Thyroid gland (tissue), 4 donors: ENCODE measurements at places on chromosomes 11 and 22. TPM values are rescaled to one million over a fixed set of nuclear protein-coding genes. Genes with fewer than 3 reads are reported as not detected.

Gene FLRT1
- total RNA-seq = 4.0 TPM

- H3K4me3 ChIP-seq = no peak overlapping the region
- H3K36me3 ChIP-seq = no peaks in the 10 kb centered on the region
- H3K27ac ChIP-seq = no peak overlapping the region
- H3K4me1 ChIP-seq = no peaks in the 10 kb centered on the region
Measured at GRCh38 chr11:15370495-15371147, 255.9 kb downstream of the INSC start.

DNA sequence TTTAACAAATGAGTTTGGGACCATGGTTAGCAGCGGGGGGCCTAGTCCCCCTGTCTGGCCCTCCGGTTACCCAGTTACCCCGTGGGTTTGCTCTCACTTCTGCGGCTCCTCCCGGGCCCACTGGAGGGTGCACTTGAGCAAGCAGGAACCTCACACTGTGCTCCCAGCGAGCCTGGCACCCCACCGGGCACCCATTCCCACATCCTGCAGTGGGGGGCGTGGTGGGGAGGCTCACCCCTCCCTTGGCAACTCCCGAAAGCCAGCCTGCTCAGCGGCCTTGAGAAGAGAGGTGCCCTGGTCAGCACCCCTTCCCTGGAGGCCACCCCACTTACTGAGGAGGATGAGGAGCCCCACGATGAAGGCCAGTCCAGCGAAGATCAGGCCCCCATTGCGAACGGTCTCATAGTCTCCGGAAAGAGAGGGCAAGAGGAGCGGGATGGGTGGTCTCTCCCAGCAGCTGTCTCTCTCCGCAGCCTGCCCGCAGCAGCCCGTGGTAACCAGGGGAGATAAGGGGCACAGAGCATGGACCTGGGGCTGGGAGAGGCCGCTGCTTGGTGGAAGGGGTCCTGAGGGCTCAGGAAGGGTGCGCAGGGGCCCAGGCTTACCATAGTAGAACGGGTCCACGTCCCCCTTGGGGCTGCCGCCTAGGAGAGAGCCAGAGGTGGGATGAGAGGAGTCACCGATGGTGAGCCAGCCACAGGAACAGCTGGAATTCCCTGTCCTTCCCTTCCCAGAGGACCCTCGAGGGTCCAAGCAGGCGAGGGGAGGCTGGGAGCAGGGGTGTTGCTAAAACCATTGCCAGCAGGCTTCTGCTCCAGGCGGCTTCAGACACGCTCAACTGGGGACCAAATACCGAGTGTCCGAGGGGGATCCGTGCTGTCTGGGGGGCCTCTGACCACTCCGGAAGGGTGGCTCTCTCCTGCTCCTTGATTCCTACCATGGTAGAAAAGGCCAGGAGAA is 2.2 kb downstream of the FXYD2 start:
- peak; percentile 51 for DNase-seq
- H3K36me3 ChIP-seq = no peaks in the 10 kb centered on the region
- no peaks in the 10 kb centered on the region for H3K27me3 ChIP-seq
- peaks cover 13% of the 10 kb centered on the region for H3K4me1 ChIP-seq
- no peak overlapping the region for H3K4me3 ChIP-seq
- H3K27ac ChIP-seq = no peak overlapping the region

DNA sequence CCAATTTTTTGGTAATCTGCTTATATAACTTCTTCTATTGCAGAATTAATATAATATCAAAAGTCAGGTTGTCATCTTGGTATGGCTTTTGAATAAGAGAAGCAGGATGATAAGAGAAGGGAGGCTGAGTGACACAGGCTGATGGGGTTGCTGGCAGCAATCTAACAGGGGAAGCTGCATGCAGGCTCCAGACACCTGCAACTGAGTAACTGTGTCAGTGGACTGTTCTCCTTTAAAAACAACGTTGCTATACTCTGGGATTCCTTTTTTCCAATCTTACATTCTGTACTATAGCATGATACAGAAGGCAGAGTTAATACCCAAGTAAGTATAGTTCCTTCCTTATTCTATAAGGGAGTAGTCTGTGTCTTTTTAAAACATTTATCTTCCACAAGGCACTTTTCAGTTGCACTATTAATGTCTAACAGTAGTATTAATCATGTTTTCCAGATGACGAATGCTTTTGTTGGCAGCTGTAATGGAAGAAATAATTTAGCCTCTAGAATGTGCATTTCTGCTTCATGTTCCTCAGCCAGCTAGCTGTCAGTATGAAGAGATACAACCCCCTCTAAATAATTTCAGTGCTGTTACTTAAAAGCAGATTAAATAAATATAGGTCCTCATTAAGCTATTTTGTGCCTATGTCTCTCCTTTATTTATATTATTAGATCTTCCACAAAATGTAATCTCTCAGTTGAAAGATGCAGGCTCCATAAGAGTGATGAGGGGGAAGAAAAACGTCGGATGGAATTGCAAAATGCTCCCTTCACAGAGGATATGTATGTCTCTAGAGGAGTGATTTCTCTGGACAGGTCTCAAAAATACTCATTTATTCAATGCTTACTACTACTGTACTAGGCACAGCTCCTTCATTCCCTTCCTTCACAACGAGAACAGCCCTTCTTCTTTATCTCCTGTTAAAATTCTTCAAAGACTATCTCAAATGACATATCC is 50.8 kb downstream of the ATG16L2 start:
- H3K27ac ChIP-seq = no peak overlapping the region
- DNase-seq = no peak
- H3K4me1 ChIP-seq = no peaks in the 10 kb centered on the region
- no peak overlapping the region for H3K4me3 ChIP-seq
- H3K36me3 ChIP-seq = no peaks in the 10 kb centered on the region

Gene KRTAP5-9
- total RNA-seq = not detected

DNA sequence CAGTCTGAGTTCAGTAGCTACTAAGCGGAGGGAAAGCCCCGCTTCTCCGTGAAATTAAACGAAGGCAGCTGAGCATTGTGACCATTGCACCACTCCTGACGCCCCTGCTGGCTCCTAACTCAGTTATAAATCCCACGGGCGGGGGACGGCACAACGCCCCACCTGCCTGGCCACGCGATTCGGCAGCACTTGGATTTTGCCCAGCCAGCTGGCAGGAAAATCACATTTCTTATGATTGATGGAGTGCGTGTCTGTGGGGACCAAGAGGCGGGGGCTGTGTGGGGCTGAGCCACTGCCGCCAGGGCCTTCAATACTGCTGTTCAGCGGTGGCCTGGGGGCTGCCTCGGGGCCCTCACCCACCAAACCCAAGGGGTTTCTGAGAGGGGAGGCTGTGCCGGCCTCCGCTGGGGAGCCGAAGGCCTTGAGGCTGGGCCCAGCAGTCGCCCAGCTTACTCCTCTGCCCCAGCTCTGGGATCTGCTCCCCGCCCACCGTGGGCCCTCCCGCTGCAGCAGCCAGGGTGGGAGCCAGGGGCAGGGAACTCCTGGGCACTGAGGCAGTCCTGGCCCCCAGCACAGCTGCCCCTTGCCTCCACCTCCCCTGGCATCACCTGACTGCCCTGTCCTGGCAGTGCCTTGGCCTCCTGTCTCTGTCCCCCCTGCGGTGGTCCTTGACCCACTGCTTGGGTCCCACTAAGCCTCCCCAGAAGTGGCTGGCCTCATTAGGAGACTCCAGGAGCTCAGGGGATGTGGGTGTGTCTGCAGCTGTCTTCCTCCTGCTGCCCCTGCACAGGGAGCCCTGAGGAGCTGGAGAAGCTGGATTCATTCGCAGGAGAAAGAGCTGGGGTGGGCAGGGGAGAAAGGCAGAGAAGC is 30.7 kb downstream of the SHISAL1 start:
- H3K4me3 ChIP-seq = no peak overlapping the region
- H3K4me1 ChIP-seq = no peaks in the 10 kb centered on the region
- no peaks in the 10 kb centered on the region for H3K36me3 ChIP-seq
- no peak for DNase-seq

DNA sequence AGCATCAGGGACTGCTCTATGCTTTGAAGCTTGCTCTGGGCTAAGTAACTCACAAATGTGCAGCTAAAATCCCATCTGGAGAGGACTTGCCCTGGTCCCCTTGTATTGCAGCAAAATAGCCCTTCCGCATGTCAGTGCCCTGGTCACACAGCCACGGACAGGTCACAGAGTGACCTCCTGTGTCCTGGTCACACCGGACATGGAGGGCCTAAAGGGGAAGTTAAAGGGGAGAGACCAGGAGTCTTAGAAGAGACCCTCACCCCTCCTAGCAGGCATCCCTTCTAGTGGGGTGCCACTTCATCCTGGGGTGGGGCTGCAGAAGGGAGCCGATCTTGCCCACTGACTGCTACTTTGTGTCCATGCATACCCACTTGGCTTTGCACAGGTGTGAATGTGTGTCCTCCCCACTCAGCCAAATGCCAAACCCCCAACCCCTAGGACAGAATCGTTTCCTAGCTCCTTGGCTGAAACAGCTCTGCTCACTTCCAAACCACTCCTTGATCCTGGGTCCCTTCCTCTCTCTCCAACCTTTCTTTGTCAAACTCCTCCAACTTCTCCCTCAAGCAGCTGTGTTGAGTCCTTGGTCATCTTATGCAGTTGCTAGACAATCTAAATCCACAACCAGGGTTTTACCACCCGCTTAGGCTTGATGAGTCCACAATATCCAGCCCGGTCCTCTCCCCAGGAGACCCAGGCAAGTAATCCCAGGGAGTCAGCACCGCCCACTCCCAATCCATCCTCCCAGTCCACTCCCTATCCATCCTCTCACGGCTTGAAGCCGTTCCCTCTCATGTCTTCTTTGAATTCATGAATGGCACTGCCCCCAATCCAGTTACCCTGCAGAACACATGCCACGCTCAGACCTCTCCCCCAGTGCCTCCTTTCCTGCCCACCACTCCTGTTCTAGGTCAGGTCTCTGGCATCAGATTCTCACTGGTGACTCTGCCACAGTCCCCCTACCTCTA is 3.3 kb upstream of the FXYD6 start:
- H3K36me3 ChIP-seq = no peaks in the 10 kb centered on the region
- no peak overlapping the region for H3K4me3 ChIP-seq
- H3K4me1 ChIP-seq = peaks cover 47% of the 10 kb centered on the region
- DNase-seq = no peak
- H3K27me3 ChIP-seq = no peaks in the 10 kb centered on the region
- no peak overlapping the region for H3K27ac ChIP-seq

GRCh38 chr11:81986556-81987161 is 747.0 kb downstream of the FAM181B start:
- no peaks in the 10 kb centered on the region for H3K36me3 ChIP-seq
- no peak overlapping the region for H3K4me3 ChIP-seq
- no peak overlapping the region for H3K27ac ChIP-seq
- no peaks in the 10 kb centered on the region for H3K27me3 ChIP-seq
- DNase-seq = no peak
- H3K4me1 ChIP-seq = no peaks in the 10 kb centered on the region

DNA sequence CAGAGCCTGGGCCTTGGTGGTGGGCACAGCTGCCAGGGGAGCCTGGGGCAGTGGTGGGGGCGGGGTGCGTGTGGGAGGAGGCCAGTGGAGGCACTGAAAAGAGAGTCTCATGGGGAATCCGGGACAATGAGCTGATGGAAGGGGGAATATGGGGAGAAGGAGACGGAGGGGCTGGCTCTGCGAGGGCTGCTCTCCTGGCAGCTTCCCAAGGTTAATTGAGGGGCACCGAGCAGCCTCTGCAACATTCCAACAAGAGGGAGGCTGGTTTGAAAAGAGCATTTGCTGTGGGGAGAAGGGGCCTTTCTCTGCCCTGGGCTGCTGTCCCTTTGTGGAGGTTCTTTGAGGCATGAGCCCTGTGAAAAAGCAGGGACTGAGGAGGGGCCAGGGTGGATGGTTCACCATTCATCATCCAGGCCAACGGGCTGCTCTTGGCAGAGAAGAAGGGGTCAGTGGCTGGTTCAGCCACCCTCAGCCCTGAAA is 9.4 kb upstream of the IGSF9B start:
- DNase-seq = no peak
- H3K27ac ChIP-seq = no peak overlapping the region
- no peaks in the 10 kb centered on the region for H3K4me1 ChIP-seq
- no peaks in the 10 kb centered on the region for H3K27me3 ChIP-seq
- no peak overlapping the region for H3K4me3 ChIP-seq
- no peaks in the 10 kb centered on the region for H3K36me3 ChIP-seq

Gene ABTB2
- total RNA-seq = 2.0 TPM

Gene APOL5
- not detected for total RNA-seq

- no peaks in the 10 kb centered on the region for H3K27me3 ChIP-seq
- H3K4me1 ChIP-seq = peaks cover 65% of the 10 kb centered on the region
- H3K36me3 ChIP-seq = no peaks in the 10 kb centered on the region
- H3K4me3 ChIP-seq = peak overlapping the region; percentile 20
- H3K27ac ChIP-seq = peak overlapping the region; percentile 95
Measured at GRCh38 chr22:46079093-46079860, 71.0 kb upstream of the PPARA start.

Gene SEZ6L
- 0.13 TPM for total RNA-seq

Gene EFCAB6
- 16.6 TPM for total RNA-seq

GRCh38 chr11:83816572-83817187 is 530.5 kb upstream of the CCDC90B start:
- no peak overlapping the region for H3K27ac ChIP-seq
- H3K36me3 ChIP-seq = no peaks in the 10 kb centered on the region
- no peak overlapping the region for H3K4me3 ChIP-seq
- no peaks in the 10 kb centered on the region for H3K4me1 ChIP-seq

Gene CACNA1I
- 10.7 TPM for total RNA-seq

Gene PKDREJ
- not detected for total RNA-seq

Gene MS4A6A
- 43.0 TPM for total RNA-seq

Gene RTCB
- 73.2 TPM for total RNA-seq

DNA sequence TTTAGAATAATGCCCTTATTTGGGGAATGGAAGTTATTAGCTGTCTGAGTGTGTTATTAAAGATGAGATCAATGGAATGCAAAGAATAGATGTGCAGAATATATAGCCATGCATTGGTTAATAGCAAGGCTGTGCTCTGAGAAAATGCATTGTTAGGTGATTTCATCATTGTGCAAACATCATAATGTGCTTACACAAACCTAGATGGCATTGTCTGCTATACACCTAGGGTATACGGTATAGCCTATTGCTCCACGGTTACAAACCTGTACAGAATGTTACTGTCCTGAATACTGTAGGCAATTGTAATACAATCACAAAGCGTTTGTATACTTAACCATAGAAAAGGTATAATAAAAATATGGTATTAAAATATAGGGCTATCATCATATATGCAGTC is 25.5 kb downstream of the SLC5A12 start:
- H3K4me3 ChIP-seq = no peak overlapping the region
- no peak overlapping the region for H3K27ac ChIP-seq
- no peak for DNase-seq

DNA sequence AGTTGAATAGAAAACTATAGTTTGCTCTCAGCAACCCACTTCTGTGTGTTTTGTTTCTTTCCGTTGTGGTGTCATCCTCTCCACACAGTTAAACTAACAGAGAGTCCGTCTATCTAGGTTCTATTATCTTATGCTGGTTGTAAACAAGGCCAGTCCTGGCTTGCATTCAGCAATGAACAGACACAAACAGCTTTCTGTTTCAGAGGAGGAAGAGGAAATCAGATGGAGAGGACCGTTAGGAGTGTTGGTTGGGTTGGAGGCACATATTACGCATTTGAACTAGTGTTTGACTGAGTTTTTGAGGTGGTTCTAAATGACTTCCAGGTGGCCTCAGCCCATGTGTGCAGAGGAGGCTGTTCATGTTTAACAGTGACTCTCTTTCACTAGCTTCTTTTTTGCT is 129.5 kb upstream of the SORL1-AS1 start:
- no peak for DNase-seq
- no peak overlapping the region for H3K4me3 ChIP-seq
- no peaks in the 10 kb centered on the region for H3K27me3 ChIP-seq
- H3K36me3 ChIP-seq = no peaks in the 10 kb centered on the region
- H3K4me1 ChIP-seq = peaks cover 7% of the 10 kb centered on the region
